Activated CD4-positive, alpha-beta T cell treated with anti-CD3 and anti-CD28 coated beads, Interleukin-2, amount 10 ng/mL, durations not matched to agents 7 days and 5 days (primary cell): ENCODE measurements at places on chromosomes 2 and 18. TPM values are rescaled to one million over a fixed set of nuclear protein-coding genes. Genes with fewer than 3 reads are reported as not detected.

MOCOS gene
- 0.05 TPM for total RNA-seq

SYT4 gene
- total RNA-seq, result not detected

DNA sequence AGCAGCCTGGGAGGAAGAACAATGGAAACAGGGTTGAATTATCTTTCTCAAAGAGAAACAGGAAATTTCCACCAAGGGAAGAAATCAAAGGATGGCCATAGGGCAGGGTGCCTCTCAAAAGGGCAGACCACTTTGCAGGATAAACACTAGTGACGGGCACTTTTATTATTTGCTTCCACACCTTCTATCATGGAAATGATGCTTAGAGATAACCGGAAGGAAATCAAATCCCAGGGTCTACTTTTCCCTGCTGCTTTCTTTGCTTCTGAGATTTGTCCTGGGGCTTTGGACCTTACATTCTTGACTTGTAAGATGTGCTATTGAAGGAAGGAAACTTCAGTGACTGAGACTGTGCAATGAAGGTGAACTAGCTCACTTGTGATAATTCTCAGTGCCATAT lies 1.1 kb upstream of the SCN9A start:
- H3K27ac ChIP-seq, result no peak overlapping the region
- no peak for DNase-seq
- peaks cover 45% of the 10 kb centered on the region for H3K27me3 ChIP-seq
- peaks cover 22% of the 10 kb centered on the region for H3K4me1 ChIP-seq
- H3K36me3 ChIP-seq, result no peaks in the 10 kb centered on the region

DNA sequence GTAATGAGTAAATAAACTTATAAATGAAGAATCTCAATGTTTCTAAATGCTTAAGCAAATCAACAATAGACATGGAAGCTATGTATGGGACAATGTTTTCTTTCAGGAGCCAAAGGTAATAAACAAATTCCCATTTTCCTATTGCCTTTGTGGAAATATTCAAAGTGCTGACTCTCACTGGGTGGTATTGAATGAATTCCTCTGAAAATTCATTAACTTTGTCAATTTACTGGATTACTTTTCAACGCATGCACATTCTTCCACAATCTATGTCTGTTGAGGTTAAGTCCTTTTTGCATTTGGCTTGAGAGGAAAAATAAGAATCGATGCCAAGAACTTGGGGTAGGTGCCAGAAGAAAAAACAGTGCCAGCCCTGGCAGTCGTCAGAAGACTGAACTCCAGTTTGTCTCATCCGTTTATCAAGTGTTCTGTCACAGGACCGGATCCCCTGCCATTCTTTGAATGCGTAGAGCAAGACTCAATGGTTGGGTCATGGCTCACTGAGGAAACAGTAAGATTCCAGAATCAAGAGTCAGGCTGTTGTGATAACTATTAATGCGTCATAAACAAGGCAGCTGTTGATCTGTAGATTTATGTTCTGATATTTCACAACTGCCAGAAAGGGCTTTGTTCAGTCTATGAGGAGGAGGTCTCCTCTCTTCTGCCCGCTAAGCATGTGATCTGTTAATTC lies 133.3 kb downstream of the GFPT1 start:
- H3K27ac ChIP-seq, result no peak overlapping the region
- H3K4me3 ChIP-seq, result no peak overlapping the region
- peaks cover 51% of the 10 kb centered on the region for H3K27me3 ChIP-seq
- H3K4me1 ChIP-seq, result no peaks in the 10 kb centered on the region

IGFBP5 gene
- not detected for total RNA-seq

DNA sequence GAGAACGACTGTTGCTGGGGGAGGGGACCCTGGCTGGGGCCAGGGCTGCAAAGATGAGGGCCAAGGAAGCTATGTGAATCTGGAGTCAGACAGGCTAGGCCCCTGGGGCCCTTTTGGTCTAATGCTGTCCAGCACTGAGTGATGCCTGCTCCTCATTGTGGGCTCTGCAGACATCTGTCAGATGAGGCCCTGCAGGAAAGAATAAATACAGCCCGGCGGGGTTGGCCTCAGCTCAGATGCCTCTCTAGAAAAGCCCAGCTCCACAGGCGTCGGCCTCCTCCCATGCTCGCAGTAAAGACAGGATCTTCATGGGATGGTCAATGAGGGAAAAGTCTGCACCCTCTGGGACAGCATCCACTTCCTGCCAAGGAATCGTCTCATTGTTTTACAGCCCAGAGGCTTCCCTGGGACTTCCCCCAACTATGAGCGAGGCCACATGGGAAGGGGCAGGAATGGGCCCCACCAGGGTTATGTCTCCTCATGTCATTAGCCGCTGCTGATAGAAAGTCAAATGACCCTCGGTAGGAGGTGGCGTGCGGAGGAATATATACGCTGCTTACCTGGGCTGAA lies 125.8 kb upstream of the GLI2 start:
- H3K27ac ChIP-seq, result no peak overlapping the region
- H3K4me3 ChIP-seq, result no peak overlapping the region
- DNase-seq, result no peak
- no peaks in the 10 kb centered on the region for H3K27me3 ChIP-seq
- H3K4me1 ChIP-seq, result no peaks in the 10 kb centered on the region
